ENCODE measurements at places on chromosomes 11 and 22.

DNA sequence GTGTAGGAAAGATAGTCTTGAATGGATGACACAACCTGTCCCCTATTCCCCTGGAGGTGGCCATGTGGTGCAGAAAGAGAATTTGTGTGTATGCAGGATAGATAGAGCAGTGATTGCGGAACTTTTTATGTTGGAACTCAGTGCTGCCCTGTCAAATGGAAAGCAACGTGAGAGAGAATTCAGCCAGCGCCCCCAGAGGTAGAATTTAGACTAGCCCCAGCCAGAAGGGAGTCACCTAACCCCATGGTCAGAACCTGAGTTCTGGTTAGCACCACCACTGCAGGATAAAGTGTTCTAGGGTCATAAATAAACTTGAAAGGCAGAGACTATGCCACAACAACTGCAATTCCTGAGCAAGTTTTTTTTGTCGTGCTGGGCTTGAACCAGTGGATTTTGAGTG is 152.9 kb upstream of the GRIA4 start:
- no peak for DNase-seq

DNA sequence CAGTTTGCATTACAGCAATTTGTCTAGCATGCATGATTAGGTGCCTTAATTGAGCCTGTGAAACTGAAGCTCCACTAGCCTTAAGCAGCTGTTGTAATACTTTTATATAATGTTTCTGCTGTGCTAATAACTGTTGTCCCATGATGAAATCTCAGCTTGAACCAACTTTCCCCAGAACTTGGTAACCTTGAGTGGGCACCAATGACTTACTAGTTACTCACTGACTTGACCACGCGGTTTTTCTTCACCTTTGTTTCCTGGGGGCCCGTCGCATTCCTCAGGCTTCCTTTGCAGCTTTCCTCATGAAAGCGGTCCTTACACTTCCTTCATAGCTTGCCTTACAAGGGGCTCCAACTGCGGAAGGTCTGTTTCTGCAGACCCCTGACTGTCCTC is 11.2 kb upstream of the GLYATL1 start:
- no peak for DNase-seq

DNA sequence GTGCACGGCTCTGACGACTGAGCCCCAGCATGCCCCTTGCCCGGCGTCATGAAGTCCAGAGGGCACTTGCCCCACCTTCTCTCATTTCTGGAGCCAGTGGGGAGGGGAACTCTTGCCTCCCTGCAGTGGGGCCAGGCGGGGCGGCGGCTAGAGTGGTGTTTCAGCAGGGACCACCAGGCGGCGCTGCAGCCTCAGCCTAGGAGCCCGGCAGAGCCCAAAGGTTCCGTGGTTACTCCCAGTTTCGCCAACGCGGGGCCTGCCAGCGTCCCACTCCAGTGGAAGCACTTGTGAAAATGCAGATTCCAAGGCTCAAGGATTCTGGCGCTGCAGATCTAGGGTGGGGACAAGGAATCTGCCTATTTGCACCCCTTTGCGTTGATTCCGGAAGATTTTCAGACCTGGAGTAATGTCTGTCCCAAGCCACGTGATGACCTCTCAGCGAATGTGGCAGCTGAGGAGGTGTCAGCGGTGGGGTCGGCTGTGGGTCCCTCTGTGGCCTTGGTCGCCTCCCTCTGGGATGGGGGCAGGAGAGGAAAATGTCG is 55.7 kb downstream of the CD82 start:
- DNase-seq: peak; percentile 38

- DNase-seq: no peak
Measured at GRCh38 chr22:32627091-32627490, 152.5 kb downstream of the FBXO7 start.

- DNase-seq: no peak
Measured at GRCh38 chr11:114135737-114136151, 76.2 kb downstream of the ZBTB16 start.

DNA sequence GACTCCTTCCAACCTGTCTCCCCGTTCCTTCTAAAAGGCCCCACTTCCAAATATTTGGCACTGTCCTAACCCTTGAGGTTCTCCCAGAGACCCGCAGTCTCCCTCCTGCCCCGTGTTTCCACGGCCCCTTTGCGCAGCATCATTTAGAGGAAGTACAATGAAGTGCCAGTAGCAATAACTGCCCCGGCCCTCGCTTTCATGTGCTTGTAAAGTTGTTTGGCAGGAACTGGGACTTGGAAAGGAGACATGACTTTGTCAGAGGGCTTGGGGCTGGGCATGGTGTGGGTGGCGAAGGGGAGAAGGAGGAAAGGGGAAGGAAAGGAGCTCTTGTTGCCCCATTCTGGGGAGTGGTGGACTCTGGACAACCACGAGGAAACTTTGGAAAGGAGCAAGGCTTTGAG is 2.6 kb downstream of the CD44 start:
- no peak for DNase-seq

- DNase-seq: no peak
Measured at GRCh38 chr11:122131126-122131525, 15.1 kb upstream of the BLID start.

GRCh38 chr22:45918459-45919370 is 58.2 kb downstream of the WNT7B start:
- no peak for DNase-seq

DNA sequence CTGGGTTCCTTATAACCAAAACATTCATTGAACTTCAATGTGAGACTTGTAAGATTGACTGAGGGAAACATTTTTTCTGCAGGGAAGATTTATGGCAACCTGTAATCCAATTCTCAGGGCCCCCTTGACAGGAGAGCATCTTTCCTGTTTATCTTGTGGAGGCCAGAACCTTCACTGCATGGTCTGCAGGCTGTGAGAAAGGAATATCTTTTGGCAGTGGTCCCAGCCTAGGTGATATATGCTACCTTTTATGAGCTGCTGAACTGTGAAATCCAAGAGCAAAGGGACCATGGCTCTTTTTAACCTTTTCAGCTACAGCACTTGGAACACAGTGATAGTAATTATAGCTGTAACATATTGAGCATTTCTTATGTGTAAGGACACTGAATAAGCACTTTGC is 590.2 kb upstream of the B3GAT1 start:
- DNase-seq: no peak

DNA sequence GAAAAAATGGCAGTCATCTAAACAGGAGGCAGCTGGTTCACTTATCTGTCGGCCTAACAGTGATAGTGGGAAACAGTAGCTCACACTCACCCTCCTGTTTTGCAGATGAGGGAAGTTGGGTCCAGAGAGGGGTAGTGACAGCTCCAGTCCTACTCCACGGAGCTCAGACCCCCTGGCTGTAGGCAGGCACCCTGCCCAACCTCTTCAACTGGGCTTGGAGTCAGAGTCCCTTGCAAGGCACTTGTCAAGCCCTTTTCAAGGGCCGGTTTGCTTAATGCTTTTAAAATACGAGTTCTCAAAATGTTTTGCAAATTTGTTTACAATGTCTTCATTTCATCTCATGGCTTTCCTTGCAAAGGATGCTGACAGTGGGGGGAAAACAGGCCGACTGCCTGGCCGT is 75.1 kb downstream of the BMAL1 start:
- DNase-seq: no peak

GRCh38 chr11:118979434-118979833 is 7.9 kb downstream of the FOXR1 start:
- DNase-seq: no peak

- DNase-seq: peak; percentile 16
Measured at GRCh38 chr11:13972043-13972910, 9.8 kb downstream of the SPON1 start.

- no peak for DNase-seq
Measured at GRCh38 chr22:45239681-45240051, 1.0 kb downstream of the KIAA0930 start.

DNA sequence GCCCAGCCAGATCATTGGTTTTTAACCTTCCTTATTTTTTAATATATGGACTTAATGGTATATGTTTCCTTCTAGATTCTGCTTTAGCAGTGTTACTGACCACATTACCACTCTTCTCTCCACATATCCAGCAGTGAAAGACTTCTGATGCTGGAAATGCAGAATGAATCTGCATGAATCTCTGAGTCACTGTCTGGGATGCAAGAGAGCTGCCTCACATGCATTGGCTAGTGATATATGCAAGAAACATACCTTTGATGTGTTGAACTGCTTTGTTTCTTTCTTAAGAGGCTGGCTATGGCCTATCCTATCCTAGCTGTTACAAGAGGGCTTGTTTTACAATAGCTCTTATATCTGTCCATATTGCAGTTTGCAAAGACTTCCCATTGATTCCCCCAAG is 16.6 kb upstream of the AMPD3 start:
- DNase-seq: no peak

- no peak for DNase-seq
Measured at GRCh38 chr22:46058091-46058420, 81.1 kb upstream of the WNT7B start.

- no peak for DNase-seq
Measured at GRCh38 chr11:88318017-88318416, 19.5 kb downstream of the CTSC start.

- DNase-seq: no peak
Measured at GRCh38 chr11:312092-312816, 1.6 kb upstream of the IFITM1 start.

- DNase-seq: no peak
Measured at GRCh38 chr11:75815345-75816168, 547 bp downstream of the UVRAG start.

DNA sequence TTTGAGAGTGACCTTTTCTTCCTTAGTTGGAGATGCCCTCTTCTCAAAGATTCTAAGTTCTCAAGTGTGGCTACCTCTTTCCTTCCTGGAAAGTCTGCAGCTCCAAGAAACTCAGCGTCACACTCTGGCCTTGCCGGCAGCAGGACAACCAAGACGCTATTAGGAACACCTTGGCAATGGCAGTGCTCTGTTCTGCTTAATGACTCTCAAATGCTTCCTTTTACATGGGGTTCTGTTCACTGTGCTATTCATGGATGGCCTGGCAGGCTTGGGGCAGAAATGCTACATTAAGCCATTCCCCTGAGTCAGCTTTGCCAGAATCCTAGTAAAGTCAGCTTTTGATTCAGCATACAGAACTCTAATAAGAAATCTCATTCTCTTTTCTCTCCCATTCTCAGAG is 25.9 kb downstream of the LARGE2 start:
- no peak for DNase-seq

DNA sequence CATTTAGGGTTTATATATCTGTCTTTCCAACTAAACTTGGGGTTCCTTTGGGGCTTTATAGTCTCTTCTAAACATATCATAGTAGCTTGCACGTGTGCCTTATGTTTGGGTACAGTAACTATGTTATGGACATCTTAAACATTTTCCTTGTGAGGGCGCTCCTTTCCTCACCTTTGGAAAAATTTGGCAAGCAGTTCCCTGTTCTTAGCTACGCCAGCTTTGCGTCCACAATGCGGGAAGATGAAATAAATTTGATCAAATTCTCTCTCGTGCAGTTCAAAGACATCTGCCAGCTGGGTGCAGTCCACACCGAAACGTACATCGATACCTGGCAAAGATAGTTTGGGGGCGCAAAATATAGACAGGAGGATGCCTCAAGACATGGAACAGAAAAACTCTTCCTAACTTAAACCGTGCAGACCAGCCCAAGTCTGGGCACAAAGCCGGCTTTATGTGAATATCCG is 548 bp downstream of the FDXACB1 start:
- DNase-seq: no peak

GRCh38 chr11:86061483-86062205 is 7.2 kb downstream of the PICALM start:
- no peak for DNase-seq

DNA sequence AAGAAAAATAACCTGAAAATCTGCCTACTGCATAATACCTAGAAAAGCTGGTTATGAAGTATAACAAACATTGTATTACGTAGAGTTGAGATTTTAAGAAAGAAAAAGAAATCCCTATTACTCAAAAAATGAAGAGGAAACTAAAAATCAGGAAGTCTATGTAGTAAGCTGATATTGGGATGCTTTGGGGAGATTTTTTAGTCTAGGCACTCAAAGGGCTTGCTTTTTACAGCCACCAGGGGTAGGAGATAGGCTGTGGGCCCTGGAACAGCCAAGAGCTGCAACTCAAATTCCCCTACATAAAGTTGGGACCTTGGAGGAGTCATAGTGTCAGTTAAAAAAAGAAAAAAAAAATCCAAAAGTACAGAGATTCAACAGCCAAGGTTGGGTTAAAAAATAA is 90.4 kb downstream of the RELT start:
- no peak for DNase-seq

- peak; percentile 17 for DNase-seq
Measured at GRCh38 chr22:43230971-43231723, 44.2 kb upstream of the TTLL12 start.

DNA sequence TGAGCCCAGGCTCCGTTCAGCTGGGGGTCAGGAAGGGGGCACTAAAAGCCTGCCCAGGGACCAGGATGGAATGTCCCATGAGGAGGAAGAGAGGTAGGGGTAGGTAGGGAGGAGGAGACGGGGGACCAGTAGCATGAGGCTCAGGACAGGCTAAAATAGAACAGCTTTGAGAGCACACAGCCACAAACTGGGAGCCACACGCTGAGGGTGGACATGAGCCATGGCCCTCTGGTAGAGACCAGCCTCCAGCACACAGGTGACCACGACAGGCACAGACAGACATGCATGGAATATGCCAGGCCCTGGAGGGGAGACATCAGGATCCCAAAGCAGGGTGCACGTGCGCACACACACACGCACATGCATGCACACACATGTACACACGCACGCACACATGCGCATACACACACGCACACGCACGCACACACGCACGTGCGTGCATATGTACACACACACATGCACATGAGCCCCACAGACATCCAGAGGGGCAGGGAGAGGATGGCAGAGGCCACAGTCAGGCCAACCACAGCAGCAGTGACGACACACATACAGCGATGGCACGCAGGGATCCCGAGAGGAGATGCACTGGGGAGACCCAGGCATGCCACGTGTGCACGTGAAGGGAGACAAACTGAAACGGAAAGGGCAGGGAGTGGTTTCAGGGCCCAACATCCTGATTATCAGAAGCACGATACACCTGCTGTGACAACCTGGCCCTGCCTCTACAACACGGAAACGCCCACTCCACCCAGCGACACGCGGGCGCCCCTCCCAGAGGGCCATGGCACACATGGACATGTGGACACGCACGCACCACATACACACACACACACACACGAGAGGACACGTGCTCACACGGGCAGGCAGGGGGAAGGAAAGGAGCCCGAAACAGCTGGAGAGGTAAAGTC is 25.7 kb downstream of the LRRC10B start:
- DNase-seq: no peak

Measured in fibroblast of the conjunctiva (primary cell).